A549 treated with RU486 at 1 μM for 4 hours (cell line): ENCODE measurements at places on chromosomes 4 and X. TPM values are rescaled to one million over a fixed set of nuclear protein-coding genes. Genes with fewer than 3 reads are reported as not detected.

Gene F8A2
- not detected in 5 replicates for total RNA-seq

Gene CLDN22
- total RNA-seq: not detected in 5 replicates

Gene GAGE12H
- not detected in 5 replicates for total RNA-seq

Gene PCDH11X
- 0.04 TPM in 1 of 5 replicates, not detected in the others for total RNA-seq

Gene ELF2
- 13.0 to 17.8 TPM (median 13.5 TPM) in 5 replicates for total RNA-seq

Gene FGB
- total RNA-seq: 12.0 to 21.2 TPM (median 13.0 TPM) in 5 replicates

Gene AKAP14
- not detected in 5 replicates for total RNA-seq

Gene FGG
- total RNA-seq: 4.5 to 9.3 TPM (median 4.8 TPM) in 5 replicates

Gene PPM1K
- total RNA-seq: 0.41 to 0.99 TPM (median 0.95 TPM) in 5 replicates

Gene WWC2
- 11.7 to 17.0 TPM (median 15.7 TPM) in 5 replicates for total RNA-seq

Gene TCEAL3
- total RNA-seq: 15.4 to 24.3 TPM (median 19.7 TPM) in 5 replicates

Gene PRICKLE3
- 16.1 to 21.8 TPM (median 19.4 TPM) in 5 replicates for total RNA-seq

Gene ZCCHC12
- total RNA-seq: 0.06 to 0.19 TPM (median 0.11 TPM) in 5 replicates

Gene GRSF1
- total RNA-seq: 68.1 to 87.9 TPM (median 78.6 TPM) in 5 replicates

Gene ARSH
- not detected in 5 replicates for total RNA-seq

Gene HS6ST2
- 0.03 to 0.17 TPM (median 0.10 TPM) in 3 of 5 replicates, not detected in the others for total RNA-seq

Gene WDFY3
- total RNA-seq: 6.3 to 8.6 TPM (median 7.8 TPM) in 5 replicates

Gene HPSE
- total RNA-seq: 1.1 to 1.8 TPM (median 1.3 TPM) in 5 replicates

Gene JCHAIN
- 0.45 to 1.4 TPM in 2 of 5 replicates, not detected in the others for total RNA-seq
